ENCODE measurements at places on chromosomes 6 and 20. TPM values are rescaled to one million over a fixed set of nuclear protein-coding genes. Genes with fewer than 3 reads are reported as not detected.

NRSN2 gene
- 48.1 TPM for total RNA-seq

SPAG4 gene
- total RNA-seq: 16.0 TPM

FOXF2 gene
- total RNA-seq: 0.44 TPM

ZNF184 gene
- 8.0 TPM for total RNA-seq

ID4 gene
- total RNA-seq: 60.4 TPM

OTOR gene
- not detected for total RNA-seq

CST4 gene
- not detected for total RNA-seq

VSX1 gene
- 0.41 TPM for total RNA-seq

SPATS1 gene
- not detected for total RNA-seq

C2 gene
- 38.7 TPM for total RNA-seq

CYP24A1 gene
- 39.0 TPM for total RNA-seq

TPD52L1 gene
- 69.1 TPM for total RNA-seq
